ENCODE measurements at places on chromosomes 3 and 15.

GRCh38 chr3:148797795-148798194 lies 29.8 kb upstream of the CPB1 start:
- no peak for DNase-seq

- no peak for DNase-seq
Observed at GRCh38 chr3:58478781-58479180, 13.1 kb upstream of the KCTD6 start.

- DNase-seq: no peak
Observed at GRCh38 chr3:120689395-120689794, 7.4 kb upstream of the HGD start.

DNA sequence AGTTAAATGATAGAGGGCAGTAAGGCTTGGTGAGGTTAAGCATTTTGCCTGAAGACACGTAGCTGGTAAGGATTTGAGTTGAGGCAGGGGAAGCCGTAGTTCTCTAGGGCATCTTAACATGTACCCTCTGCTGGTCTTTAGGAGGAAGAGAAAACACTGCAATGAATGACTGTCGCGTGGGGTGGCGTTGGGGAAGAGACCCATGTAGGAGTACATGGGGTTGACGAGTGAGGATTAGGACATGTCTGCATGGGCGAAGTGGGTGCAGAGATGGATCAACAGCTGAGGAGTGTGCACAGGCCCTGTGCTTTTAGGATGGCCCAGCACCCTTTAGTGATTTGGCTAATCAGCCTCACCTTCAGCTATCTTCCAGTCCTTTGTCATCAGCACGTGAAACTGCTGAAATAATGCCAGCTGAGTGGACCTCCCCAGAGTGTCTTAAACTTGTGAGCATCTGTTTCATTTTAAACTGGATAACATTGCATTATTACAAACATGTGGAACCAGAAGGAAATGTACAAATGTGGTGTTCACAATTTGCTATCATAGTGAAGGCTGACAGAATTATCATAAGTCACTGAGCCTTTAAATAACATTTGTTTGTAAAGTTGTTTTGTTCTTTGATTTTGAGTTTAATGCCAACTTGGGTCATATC lies 15.3 kb downstream of the P2RY14 start:
- DNase-seq: no peak

DNA sequence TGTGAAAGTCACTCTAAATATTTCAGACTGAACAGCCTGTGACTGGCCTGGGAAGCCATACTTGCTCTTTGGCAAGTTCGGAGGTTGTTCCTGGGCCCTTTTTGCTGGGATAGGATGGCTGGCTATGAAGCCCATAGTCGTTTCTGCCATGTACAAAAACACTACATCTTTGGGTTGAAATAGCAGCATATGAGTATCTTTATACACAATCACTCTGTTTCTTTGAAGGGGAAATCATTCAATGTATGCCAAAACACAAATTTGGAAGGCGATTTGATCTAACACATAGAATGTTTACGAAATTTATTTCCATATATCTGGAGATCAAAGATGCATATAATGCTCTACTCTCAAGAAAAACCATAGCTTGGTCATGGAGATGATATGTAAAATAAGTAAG lies 192.9 kb downstream of the SQOR start:
- no peak for DNase-seq

GRCh38 chr15:48834756-48835155 lies 23.9 kb upstream of the CEP152 start:
- DNase-seq: no peak
